ENCODE measurements at places on chromosomes 11 and 22. TPM values are rescaled to one million over a fixed set of nuclear protein-coding genes. Genes with fewer than 3 reads are reported as not detected.

GRCh38 chr11:14144934-14145333 lies 182.4 kb downstream of the SPON1 start:
- DNase-seq = no peak

GRCh38 chr22:37547251-37547741 lies 13.0 kb upstream of the CDC42EP1 start:
- no peak for DNase-seq

Gene PRG3
- not detected for total RNA-seq

Gene SYT9
- 0.11 TPM for total RNA-seq

DNA sequence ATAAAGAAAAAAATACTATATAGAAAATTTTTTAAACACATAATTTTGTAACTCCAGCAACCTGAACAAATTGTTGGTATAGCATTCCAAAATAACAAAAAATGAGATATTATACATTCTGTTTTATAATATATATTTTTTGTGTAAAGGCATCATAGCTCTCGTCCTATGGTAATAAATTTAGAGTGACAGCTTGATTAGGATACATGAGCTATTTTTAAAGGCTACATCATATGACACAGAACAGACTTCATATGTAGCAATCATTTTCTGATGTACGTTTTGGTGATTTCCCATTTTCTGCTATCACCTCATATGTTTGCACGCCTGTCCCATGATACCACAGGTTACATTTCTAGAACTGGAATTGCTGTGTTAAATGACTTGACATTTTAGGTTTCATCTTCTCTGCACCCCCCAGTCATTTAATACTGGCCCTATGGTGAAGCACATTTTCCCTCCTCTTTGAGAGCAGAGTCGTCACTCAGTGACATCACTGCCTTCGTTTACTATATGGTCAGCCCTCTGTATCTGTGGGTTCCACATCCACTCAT lies 19.5 kb downstream of the PC start:
- DNase-seq = no peak

DNA sequence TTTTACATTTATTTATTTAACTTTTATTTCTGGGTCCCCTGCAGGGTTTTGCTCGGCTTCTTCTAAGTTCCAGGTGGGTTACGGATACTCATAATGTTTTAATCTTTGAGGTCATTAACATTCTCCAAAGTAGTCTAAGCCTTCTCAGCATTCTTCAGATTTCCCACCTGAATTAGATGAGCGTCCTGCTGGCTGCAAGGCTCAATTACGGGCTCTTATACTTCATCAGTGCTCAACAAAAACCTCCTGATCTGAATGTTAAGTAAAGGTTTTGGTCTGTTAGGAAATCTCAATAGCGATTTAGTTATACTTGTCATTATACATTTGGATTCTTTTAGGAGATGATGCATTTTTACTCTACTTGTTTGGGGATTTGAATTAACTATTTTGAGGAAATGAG lies 27.3 kb upstream of the NFRKB start:
- no peak for DNase-seq

- DNase-seq = no peak
Measured at GRCh38 chr11:129933891-129934290, 38.5 kb upstream of the NFRKB start.

Gene CBLIF
- total RNA-seq = not detected
